Breast epithelium (tissue), 4 donors: ENCODE measurements at places on chromosomes 11 and 22.
A peak's percentile ranks its signal among the peaks of the same experiment; 100 is the strongest.

DNA sequence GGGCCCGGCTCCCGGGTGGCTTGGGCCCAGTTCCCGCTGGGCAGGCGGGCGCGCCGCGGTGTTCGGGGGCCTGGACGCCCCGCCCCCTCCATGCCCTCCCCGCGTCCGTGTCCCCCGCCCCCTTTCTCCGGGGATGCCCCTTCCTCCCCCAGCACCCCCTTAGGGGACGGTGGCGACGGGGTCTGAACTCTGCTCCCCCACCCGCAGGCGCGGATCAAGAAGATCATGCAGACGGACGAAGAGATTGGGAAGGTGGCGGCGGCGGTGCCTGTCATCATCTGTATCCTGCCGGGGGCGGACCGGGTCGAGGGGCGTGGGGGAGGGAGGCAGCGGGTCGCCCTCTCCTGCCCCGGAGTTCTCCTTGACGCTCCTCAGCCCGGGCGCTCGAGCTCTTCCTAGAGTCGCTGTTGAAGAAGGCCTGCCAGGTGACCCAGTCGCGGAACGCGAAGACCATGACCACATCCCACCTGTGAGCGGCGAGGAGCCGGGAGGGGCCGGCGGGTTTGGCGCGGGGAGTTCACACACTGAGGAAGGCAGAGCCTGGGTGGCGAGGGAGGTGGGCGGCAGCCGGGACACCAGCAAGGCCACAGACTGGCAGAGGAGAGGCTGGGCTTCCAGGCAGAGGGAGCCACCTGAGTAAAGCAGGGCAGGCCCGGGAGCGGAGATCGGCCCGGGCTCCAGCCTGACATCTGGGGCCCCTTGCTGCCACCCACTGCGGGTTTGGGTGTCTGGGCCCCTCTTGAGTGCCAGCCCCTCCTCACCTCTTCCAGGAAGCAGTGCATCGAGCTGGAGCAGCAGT is 546 bp downstream of the DRAP1 start:
- peak; percentile 57 for DNase-seq
- peaks cover 29% of the 10 kb centered on the region for H3K4me1 ChIP-seq
- H3K4me3 ChIP-seq = peak overlapping the region; percentile 95
- no peaks in the 10 kb centered on the region for H3K27me3 ChIP-seq
- peak overlapping the region; percentile 94 for H3K27ac ChIP-seq
- no peaks in the 10 kb centered on the region for H3K36me3 ChIP-seq

DNA sequence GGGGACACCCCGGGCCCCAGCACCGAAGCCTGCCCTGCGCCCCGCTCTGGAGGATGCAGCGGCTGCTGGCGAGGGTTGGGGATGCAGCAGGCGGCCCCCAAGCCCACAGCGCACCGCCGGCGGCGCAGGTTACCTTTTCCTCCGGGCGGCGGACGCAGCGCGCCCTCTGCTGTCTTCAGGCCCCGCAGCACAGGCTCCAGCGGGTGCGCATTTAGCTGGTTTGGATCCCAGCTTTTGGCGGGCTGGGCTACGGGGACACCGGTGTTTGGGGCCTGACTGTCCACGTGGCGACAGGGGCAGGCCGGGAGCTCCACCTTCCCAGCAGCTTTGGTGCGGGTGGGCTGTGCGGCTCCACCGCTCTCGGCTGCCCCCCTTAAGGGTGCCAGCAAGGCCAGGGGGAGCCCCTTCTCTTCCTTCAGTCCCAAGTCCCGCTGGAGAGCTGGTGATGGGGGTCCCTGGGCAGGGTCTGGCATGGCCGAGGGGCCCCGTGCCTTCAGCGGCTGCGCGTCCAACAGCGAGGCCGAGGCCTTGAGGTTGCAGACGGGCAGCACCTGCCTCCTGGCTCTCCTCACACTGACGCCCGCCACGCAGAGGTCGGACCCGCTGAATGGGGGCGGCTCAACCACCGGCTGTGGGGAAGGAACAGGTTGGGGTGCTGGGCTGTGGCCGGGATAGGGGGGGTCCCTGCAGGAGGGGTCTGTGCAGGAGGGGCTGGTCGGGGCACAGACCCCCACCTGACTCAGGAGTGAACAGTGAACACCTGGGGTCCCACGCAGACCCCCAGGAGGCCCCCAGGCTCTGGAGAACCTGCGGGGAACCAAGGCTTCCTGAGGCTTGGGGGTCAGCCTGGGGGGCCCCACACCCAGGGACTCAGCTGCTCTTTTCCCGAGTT is 18.0 kb upstream of the IL17REL start:
- H3K4me3 ChIP-seq = peak overlapping the region; percentile 26
- H3K36me3 ChIP-seq = no peaks in the 10 kb centered on the region
- peak; percentile 44 for DNase-seq
- no peak overlapping the region for H3K27ac ChIP-seq
- peaks cover 6% of the 10 kb centered on the region for H3K4me1 ChIP-seq

- no peak overlapping the region for H3K27ac ChIP-seq
- H3K36me3 ChIP-seq = no peaks in the 10 kb centered on the region
- no peaks in the 10 kb centered on the region for H3K4me1 ChIP-seq
- H3K4me3 ChIP-seq = no peak overlapping the region
Observed at GRCh38 chr11:61546663-61547062, 34.2 kb downstream of the SYT7 start.

DNA sequence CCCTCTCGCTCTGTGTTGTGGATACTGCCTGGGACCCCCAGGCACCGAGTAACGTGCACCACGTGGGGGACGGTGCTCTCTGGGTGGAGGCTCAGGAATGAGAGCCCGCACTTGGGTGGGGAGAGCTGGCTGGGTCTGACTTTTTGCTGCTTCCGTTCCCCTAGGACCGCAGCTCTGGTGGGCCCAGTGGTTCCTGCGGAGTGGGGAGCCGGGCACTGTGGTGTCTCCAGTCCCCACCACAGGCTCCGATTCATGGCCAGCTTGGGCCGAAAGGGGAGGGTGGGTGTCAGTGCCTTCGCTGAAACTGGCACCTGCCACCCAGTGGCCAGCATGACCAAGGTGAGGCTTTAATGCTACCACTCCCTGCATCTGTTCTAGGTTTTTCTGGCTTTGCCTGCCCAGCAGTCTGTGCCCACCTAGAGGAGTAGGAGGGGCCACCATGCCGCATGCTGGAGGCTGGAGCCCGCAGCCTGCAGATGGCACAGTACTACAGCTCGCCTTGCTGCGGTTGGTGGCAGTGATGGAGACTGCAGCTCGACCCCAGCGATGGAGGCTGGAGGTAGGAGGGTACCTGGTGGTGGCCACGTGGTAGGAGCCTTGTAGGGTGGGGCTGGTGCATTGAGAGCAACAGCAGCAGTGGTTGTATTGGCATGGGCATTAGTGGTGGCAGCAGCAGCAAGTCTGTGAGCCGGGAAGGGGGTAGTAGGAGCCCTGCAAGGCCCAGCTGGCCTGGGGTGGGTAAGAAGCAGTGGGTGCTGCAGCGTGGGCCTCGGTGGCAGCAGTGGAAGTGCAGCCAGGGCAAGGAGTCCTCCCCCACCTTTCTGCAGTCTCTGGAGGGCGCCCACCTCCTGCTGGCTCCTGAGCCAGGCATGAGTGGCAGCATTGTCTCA is 118.8 kb upstream of the VPREB1 start:
- no peaks in the 10 kb centered on the region for H3K36me3 ChIP-seq
- no peak overlapping the region for H3K27ac ChIP-seq
- H3K27me3 ChIP-seq = no peaks in the 10 kb centered on the region
- no peaks in the 10 kb centered on the region for H3K4me1 ChIP-seq
- DNase-seq = no peak

- H3K36me3 ChIP-seq = no peaks in the 10 kb centered on the region
- no peak overlapping the region for H3K4me3 ChIP-seq
Observed at GRCh38 chr22:24367841-24368240, 59.6 kb upstream of the ADORA2A start.

DNA sequence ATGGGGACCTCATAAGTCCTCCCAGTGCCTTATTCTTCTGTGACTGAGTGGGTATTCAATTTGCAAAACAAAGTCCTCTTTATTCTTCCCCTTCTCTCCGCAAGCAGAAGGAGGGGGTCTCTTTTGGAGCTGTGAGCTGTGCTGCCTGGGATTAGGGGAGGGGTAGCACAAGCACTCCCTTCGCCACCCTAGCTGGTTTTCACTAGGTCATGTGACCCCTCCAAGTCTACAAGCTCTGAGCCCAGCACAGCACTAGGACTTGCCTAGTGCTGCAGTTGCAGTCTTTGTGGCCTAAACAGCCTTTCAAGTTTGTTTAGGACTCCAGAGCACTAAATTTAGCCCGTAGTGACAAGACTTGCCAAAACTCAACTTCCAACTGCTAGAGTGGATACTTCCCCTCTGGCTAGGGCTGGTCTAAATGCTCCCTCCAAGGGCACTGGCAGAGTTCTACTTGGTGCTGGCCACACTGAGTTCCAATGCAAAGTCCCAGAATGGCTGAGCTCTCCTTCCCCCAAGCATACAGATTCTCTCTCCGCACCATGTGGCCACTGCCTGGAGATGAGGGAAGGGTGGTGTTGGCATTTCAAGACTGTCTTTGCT is 25.4 kb downstream of the TAF1D start:
- H3K4me1 ChIP-seq = no peaks in the 10 kb centered on the region
- H3K27me3 ChIP-seq = no peaks in the 10 kb centered on the region
- H3K27ac ChIP-seq = no peak overlapping the region
- no peak for DNase-seq
- no peak overlapping the region for H3K4me3 ChIP-seq

GRCh38 chr11:47160753-47161133 is 15.9 kb downstream of the ARFGAP2 start:
- H3K4me1 ChIP-seq = no peaks in the 10 kb centered on the region
- no peak overlapping the region for H3K4me3 ChIP-seq
- DNase-seq = no peak
- H3K27ac ChIP-seq = no peak overlapping the region

- no peak overlapping the region for H3K4me3 ChIP-seq
- peaks cover 15% of the 10 kb centered on the region for H3K27me3 ChIP-seq
- H3K27ac ChIP-seq = no peak overlapping the region
- no peaks in the 10 kb centered on the region for H3K36me3 ChIP-seq
- no peaks in the 10 kb centered on the region for H3K4me1 ChIP-seq
Observed at GRCh38 chr11:128934351-128934750, 8.3 kb downstream of the TP53AIP1 start.

- H3K27ac ChIP-seq = no peak overlapping the region
- DNase-seq = no peak
- no peaks in the 10 kb centered on the region for H3K27me3 ChIP-seq
Observed at GRCh38 chr22:35354068-35354467, 26.8 kb upstream of the HMOX1 start.

DNA sequence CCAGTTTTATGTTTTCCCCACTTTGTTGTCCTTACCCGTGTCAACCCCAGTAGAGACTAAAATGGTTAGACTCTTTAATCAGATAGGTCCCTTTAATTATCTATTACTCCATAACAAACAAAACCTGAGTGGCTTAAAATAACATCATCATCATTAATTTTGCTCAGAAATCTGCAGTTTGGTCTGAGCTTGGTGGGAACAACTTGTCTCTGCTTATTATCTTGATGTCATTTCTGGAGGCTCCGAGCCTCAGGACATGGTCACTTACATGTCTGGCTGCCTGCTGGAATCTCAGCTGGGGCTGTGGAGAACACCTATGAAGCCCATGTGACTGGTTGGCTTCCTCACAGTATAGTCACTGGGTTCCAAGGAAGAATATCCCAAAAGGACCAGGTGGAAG is 26.7 kb downstream of the UVRAG start:
- H3K4me1 ChIP-seq = no peaks in the 10 kb centered on the region
- no peaks in the 10 kb centered on the region for H3K36me3 ChIP-seq
- H3K27ac ChIP-seq = no peak overlapping the region
- H3K27me3 ChIP-seq = no peaks in the 10 kb centered on the region
- H3K4me3 ChIP-seq = no peak overlapping the region
- DNase-seq = no peak

GRCh38 chr22:39510529-39511149 is 8.5 kb downstream of the MIEF1 start:
- DNase-seq = no peak
- no peaks in the 10 kb centered on the region for H3K4me1 ChIP-seq
- H3K27ac ChIP-seq = no peak overlapping the region
- no peak overlapping the region for H3K4me3 ChIP-seq
- H3K27me3 ChIP-seq = no peaks in the 10 kb centered on the region

- H3K27me3 ChIP-seq = no peaks in the 10 kb centered on the region
- H3K4me1 ChIP-seq = peaks cover 10% of the 10 kb centered on the region
Observed at GRCh38 chr11:67303835-67304411, 593 bp downstream of the SSH3 start.

DNA sequence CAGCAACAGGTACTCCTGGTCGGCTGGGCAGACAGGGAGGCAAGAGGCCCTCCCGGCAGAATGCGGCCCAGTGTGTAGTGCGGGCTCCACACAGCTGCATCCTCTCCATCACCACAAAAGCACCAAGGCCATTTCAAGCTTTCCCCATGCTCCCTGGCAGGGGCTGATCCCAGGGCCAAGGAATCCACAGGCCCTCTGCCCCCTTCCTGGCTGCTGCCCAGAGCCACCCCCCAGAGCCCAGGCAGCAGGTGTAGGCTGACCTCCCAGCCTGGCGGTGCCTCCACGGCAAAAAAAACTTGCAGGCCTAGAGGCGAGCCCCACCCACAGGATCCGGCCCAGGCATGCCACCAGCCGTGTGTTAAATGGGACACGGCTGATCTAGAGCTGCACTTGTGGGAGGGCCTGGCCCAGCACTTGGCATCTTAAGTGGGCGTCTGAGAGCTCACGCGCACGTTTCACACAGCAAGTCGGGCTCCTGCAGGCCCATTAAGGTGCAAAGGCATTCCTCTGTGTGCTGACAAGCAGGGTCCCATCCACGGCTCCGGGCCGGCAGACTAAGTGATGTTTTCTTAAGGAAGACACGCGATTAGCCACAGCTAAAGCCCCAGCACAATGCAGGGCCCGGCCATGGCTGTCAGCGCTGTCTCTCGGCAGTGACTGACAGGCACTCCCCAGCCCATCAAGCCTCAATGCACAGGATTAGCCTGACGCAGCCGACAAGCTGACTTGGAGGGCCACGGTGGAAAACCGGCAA is 19.8 kb upstream of the GNB1L start:
- H3K4me3 ChIP-seq = no peak overlapping the region
- H3K27me3 ChIP-seq = no peaks in the 10 kb centered on the region
- H3K4me1 ChIP-seq = no peaks in the 10 kb centered on the region
- H3K27ac ChIP-seq = no peak overlapping the region

DNA sequence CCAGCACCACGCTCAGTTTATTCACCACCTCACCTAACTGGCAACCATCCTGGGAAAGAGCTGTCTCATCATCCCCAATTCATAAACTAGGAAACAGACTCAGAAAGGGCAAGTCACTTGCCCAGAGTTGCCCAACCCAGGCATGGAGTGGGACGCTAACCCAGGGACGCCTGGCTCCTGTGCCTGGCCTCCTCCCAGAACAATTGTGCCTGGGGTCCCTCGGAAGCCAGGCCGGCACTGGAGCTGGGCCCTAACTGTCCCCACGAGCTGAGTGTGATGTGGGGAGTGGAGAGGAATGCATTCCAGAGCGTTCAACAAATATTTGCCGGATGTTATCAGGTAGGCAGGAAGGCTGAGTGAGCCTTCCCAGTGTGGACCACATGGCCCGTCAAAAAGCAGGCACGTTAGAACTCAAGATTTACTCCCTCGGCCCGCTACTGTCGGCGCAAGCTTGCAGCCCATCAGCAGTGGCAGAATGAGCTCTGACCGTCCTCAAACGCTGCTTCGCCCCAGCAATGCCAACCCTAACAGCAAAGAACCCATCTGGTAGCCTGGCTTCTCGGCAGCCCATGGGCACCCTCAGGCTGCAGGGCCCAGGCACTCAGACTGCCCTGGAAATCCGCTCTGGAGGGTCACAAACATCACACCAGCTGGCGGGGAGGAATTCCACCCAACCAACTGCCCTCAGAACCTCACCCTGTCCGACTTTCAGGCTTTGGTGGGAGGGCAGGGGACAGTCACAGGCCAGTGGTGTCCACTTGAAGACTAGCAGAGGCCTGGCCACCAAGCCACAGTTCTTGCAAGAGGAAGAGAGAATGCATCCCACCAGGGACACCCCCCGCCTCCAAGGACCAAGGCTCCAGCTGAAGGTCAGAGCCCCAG is 35.6 kb downstream of the MYH9 start:
- DNase-seq = peak; percentile 76
- peak overlapping the region; percentile 97 for H3K27ac ChIP-seq
- peaks cover 69% of the 10 kb centered on the region for H3K4me1 ChIP-seq
- H3K36me3 ChIP-seq = no peaks in the 10 kb centered on the region
- peak overlapping the region; percentile 22 for H3K4me3 ChIP-seq
- no peaks in the 10 kb centered on the region for H3K27me3 ChIP-seq
